Germinal center (tissue), 1 donor: ENCODE measurements at places on chromosomes 13 and 19.

GRCh38 chr19:35161434-35161743 is 6.9 kb downstream of the FXYD5 start:
- DNase-seq, result no peak

DNA sequence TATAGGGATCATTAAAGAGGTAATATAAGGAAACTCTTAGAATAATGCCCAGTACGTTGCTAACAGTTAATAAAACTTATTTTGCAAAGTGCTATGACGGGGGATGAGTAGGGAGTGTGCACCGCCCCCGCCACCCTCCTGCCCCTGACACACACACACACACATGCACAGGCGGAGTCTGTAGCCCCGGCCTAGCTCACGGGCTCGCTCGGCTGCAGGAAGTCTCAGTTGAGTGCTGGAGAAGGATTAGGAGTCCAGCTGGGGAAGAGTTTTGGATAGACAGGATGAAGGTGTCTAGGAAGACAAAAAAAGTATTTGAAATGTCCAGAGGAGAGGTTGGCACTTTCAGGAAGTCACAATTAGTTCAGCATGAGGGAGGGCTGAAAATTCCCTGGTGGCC is 21.5 kb downstream of the GSX1 start:
- no peak for DNase-seq

DNA sequence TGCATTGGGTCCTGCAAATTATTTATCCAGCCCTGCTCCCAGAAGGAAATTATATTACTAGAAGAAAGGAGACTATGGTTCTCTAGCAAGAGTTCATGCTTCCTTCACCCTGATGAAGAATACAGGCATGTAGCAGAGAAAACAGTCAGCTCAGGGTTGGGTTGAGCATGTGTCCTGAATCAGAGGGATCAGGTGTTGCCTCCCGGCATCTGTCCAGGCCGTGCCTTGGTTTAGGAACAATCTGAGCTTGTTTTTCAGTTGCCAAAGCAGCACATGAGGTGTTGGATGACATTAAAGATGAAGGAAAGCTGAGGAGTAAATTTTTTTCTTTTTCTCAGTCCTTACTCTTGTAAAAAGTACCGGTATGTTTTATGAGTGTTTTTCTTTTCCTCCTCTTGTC is 62.0 kb downstream of the KL start:
- no peak for DNase-seq

GRCh38 chr13:105319875-105320274 is 1215.6 kb downstream of the EFNB2 start:
- DNase-seq, result no peak

DNA sequence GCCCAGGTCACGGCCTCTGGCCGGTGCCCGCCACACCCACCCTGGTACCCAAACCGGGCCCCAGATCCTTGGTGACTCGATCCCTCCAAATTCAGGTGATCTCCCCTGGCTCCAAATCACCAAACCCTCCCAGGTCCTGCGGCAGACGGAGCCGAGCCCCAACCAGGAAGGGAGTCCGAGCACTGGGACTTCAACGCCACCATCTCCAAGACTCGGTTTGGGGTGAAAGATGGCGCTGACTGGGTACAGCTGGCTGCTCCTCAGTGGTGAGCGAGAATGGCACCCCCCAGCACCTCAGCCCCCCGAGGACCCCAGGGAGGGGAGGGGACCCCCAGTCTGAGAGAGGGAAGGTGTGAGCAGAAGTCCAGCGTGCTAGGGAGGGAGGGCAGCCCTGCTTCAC is 2.3 kb downstream of the CEACAM16 start:
- no peak for DNase-seq

GRCh38 chr13:98564204-98564603 is 12.7 kb downstream of the STK24 start:
- no peak for DNase-seq
